ENCODE measurements at places on chromosomes 7 and 10. TPM values are rescaled to one million over a fixed set of nuclear protein-coding genes. Genes with fewer than 3 reads are reported as not detected.

GRCh38 chr10:109974504-109975191 is 33.1 kb upstream of the ADD3 start:
- DNase-seq, result no peak

- DNase-seq, result no peak
These were observed 75.5 kb upstream of the RPA3 start for GRCh38 chr7:7793921-7794320.

DNA sequence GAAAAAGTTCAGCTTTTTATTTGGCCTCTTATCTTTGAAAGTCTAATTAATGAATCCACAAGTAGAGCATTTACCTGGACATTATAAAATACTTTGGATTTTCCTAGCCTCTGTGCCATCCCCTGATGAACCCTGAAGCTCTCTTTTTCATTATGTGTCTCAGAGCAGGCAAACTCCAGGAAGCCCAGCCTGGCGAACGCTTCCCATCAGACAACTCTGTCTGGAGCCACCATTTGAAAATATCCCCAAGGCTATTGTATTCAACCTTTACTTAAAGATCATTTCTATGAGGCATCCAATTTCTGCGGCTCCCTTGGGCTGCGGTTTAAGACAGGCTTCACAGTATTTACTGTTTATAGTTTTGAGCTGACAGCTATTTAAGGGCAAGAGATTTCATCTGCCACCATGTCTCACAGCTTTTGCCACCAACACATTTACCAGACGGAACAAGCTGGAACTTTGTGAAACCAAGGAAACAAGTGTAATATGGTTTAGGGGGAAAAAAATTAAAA is 257.2 kb upstream of the GLI3 start:
- no peak for DNase-seq

- DNase-seq, result no peak
These were observed 82.2 kb downstream of the TSPAN12 start for GRCh38 chr7:120775755-120776154.

- no peak for DNase-seq
These were observed 2.1 kb upstream of the XRCC2 start for GRCh38 chr7:152677808-152678670.

DNA sequence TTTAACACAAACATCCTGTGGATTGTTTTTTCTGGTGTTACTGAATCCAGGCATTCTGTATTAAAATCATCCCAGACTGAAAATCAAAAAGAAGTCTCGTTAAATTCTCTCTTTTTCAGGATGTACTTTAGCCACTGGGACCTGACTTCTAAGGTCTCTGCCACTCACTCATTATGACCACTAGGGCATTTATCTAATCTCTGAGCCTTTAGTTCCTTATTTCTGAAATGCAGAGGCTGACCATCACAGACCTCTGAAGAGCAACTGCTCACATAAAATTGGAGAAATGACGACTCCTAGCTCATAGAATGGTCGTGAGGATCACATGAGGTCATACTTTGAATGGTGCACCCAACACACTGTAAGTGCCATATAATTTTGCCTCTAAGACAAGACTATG is 63.2 kb downstream of the KCNMA1 start:
- DNase-seq, result no peak

- DNase-seq, result no peak
These were observed 96.0 kb upstream of the GATA3 start for GRCh38 chr10:7958442-7958841.

DNA sequence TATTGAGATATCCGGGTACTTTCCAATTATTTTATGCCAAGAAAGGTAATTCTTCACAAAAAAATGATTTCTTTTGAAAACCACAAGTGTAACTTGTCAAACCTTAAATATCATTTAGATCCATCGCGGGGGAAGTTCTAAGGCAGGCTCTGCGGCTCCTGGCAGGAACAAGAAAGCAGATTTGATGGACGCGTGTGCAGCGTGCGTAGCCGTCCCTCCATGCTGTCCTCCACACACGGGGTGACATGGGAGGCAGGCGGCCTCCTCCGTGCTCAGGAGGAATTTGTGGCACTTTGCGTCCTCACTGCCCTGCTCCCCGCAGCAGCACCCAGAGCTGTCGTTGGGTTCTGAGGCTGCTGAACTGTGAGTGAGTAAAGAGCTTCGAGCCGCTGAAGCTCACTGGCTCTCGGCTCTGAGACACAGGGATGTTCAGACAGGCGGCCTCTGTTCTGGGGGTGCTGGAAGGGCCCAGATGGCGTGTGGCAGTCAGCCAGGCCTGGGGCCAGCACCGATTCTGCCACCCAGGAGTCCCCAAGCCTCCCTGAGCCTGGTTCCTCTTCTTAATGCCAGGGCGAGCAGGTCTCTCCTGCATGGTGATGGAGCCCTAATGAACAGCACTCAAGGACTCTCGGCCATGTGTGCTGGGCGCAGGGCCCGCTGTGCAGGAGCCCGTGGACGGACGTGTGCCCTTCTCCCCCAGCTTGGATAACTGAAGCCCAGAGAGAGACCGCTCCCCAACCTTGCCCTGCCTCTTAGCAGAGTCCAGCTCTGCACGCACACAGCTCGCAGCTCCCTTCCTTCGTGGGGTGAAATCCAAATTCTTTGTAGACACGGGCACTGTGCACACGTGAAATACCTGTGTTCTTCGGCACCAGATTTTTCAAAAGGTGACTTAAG is 185.4 kb upstream of the SHH start:
- DNase-seq, result peak; percentile 57

GRCh38 chr7:111108000-111108399 is 17.1 kb downstream of the LRRN3 start:
- DNase-seq, result no peak

GRCh38 chr7:125651823-125652528 is 722.4 kb upstream of the POT1 start:
- no peak for DNase-seq

- DNase-seq, result no peak
These were observed 107.9 kb downstream of the POU6F2 start for GRCh38 chr7:39085590-39086049.

- DNase-seq, result no peak
These were observed 13.1 kb downstream of the LHFPL3 start for GRCh38 chr7:104341546-104341945.

Gene ITGB8
- 54.6 TPM for total RNA-seq

Gene FIGNL1
- 14.0 TPM for total RNA-seq

Gene GIMAP1
- 2.2 TPM for total RNA-seq

Gene CPEB3
- total RNA-seq, result 13.6 TPM

All from lower leg skin (tissue), 4 donors.